Activated CD4-positive, alpha-beta T cell treated with anti-CD3 and anti-CD28 coated beads, Interleukin-2, Interleukin-6, amounts not matched to agents 100 ng/mL and 50 ng/mL, durations not matched to agents 16 hours and 8 hours (primary cell): ENCODE measurements at places on chromosomes 13 and 19.

DNA sequence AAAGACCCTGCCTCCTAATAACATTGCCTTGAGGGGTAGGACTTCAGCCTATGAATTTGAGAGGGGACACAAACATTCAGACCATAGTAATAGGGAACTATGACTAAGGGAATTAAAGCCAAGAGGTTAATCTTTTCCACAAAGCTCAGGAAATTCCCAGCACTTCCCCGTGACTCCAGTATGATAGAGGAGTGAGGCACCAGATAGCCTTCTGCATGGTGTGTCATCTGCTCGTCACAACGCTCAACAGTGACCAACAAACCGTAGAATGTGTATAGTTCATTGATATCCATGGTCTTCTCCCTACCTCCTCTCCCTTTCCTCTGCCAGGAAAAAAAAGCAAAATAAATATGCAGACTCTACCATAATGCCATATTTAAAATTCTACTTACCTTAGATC, 64.4 kb downstream of the B3GLCT start:
- DNase-seq: no peak

DNA sequence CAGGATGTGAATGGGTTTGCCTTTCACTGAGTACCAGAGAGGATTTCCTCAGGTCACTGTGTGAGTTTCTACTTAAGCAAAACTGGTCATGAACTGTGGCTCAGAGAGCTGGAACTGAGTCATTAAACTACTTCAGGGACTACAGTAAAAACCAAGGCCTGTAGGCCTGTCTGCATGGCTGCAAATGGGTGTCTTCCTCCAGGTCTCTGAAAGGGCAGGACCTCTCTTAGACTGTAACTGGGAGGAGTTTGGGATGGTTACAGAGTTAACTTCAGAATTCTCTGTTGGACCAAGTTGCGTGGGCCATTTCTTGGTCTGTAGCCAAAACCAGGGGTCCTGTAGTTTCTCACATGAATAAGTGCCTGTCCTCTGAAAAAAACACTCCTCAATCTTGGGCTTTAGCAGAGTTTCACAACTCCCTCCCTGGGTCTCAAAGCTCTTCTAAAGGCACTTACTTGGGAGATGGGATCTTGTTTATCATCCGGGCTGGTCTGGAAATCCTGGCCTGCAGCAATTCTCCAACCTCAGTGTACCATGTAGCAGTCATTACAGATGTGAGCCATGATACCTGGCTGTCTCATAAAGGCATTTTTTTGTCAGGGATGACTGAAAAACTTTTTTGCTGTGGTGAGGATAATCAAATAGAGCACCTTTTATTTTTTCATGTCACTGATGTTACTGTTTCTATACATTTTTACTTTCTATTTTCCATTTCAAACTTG, 19.7 kb downstream of the ZNF714 start:
- peak; percentile 28 for DNase-seq

DNA sequence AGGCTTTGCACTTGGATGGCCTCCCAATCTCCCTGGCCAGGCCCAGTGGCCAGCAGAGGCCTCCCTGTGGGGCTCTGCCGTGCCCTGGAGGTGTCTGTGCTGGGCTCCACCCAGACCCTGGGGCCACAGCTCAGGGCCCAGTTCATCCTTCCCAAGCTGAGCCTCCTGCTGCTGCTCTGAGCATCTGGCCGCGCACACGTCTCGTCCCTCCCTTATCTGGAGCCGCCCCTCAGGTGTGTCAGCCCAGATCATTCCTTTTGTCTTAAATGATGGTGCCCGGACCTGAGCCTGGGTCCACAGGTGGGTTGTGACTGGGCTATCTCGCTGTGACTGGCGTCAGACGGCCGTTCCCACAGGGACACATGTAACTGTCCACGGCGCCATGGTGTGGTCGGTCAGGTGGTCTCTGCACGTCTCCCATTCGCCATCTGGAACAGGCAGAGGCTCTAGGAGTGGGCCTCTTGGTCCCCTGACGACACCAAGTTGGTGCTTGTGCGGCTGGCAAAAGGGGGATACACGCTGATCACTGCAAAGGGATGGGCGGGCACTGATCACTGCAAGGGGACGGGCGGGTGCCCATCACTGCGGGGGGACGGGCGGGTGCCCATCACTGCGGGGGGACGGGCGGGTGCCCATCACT, 14.3 kb upstream of the ZNF554 start:
- no peak for DNase-seq

GRCh38 chr13:24650161-24650560, 30.0 kb upstream of the ATP12A start:
- no peak for DNase-seq

DNA sequence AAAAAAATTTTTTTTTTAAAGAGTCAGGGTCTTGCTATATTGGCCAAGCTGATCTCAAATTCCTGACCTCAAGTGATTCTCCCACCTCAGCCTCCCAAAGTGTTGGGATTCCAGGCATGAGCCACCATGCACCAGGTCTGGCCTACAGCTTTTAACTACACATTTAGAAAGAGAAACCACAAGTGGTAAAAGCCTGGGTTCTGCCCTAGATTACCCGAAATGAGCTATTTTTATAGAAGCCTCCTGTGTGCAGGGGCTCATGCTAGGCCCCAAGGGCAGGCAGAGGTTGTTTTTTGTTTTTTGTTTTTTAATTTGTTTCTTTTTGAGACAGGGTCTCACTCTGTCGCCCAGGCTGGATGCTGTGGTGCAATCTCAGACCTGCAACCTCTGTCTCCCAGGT, 14.0 kb upstream of the MYADM start:
- no peak for DNase-seq

- DNase-seq: no peak
Measured at GRCh38 chr13:110887597-110888333, 27.1 kb downstream of the ANKRD10 start.

DNA sequence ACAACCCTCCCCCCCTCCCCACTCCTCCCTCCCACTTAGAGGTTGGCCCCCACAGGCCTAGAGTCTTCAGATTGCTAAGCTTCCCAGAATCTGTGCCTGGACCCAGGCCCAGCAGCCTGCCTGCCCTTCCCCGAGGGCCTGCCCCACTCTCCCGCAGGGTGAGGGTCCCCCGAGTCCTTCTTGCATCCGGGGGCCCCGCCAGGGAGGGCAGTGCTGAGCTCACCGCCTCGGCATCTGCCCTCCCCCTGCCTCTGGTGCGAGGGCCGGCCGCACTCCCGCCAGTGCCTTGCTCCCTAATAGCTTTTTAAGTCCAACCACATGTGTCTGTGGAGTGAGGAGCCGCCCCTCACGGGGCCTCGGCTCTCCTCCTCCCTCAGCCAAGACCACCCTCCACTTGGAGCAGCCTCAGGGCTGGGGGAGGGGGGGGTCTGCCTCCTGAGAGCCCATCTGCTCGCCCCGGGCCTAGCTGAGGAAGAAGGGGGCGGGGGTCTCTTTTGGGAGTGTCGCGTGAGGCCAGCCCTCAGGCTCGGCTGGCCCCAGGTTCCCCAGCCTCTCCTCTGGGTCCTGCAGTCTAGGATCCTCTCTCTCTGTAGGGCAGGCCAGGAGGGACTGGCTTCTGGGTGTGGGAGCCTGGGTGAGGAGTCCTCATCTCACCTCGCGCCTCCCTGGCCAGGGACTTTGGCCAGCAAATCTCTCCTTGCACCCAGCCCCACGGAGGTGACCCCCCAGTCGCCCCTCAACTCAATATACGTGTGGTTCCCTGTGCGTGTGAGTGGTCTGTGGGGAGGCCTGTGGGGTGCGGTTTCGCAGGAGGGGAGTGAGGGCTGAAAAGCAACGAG, 47.2 kb downstream of the LYL1 start:
- no peak for DNase-seq

- DNase-seq: no peak
Measured at GRCh38 chr13:77338961-77339401, 12.1 kb upstream of the MYCBP2 start.

DNA sequence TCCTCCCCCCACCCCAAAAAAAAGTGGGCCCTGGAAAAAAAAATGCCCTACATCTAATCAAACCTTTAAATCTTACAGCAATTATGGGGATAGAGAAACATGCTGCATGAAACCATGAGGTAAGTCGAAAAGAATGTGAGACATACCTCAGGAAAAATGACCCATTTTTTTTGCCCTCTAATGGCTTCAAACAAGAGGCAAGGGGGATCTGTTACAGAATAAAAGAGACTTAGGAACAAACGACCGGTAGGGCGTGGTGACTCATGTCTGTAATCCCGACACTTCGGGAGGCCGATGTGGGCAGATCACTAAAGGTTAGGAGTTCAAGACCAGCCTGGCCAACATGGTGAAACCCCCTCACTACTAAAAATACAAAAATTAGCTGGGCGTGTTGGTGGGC, 8.4 kb downstream of the RGL3 start:
- DNase-seq: no peak

GRCh38 chr13:43122791-43123190, 99.4 kb downstream of the DNAJC15 start:
- DNase-seq: no peak

GRCh38 chr13:30924721-30925120, 7.7 kb upstream of the TEX26 start:
- DNase-seq: no peak

DNA sequence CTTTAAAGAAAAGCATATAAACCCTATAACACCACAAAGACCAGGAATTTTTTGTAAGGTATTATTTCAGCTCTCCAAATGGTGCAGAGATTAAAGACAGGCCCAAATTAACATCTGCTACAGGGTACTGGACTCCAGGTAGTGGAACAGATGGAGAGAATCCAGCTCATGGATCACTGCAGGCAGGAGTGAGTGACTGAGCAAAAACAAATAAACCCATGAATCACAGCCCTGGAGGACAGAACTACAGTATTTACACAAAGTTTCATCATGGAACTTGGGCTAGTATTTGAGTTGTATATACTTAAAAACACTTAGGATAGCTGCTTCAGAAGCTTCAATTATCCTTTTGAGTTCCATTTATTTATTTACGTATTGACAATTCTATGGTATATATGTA, 132.8 kb upstream of the SPRY2 start:
- DNase-seq: no peak

DNA sequence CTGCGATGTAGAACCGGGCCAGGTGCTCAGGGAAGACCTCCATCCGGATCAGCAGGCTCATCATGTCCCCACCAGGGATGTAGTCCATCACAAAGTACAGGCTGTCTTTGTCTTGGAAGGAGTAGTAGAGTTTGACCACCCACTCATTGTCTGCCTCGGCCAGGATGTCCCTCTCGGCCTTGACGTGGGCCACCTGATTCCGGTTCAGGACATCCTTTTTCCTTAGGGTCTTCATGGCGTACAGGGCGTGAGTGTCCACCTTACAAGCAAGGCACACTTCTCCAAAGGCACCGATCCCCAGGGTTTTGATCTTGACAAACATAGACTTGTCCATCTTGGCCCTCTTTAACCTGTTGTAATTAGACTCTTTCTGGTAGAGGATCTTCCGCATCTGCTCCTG, 78.0 kb downstream of the LATS2 start:
- no peak for DNase-seq

GRCh38 chr19:28685802-28686201, 527.1 kb downstream of the UQCRFS1 start:
- no peak for DNase-seq

DNA sequence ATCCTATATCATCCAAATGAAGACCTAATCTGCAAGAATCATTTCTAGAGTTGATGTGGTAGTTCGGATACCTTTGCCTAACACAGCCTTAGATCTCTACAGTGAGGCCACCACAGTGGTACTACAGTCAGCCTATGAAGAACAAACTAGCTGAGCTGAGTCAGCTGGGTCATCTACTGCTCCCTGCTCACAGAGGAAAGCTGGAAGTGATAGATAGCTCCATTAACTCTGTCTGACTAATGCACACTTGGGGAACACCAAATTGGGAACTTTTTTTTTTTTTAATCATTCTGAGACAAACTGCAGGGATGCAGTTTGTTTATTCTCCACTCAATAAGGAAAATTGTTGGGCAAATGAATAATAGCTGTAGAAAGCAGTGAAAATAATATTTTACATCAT, 1160.6 kb downstream of the PCDH9 start:
- DNase-seq: no peak
